ENCODE measurements at places on chromosomes 5 and 9.

DNA sequence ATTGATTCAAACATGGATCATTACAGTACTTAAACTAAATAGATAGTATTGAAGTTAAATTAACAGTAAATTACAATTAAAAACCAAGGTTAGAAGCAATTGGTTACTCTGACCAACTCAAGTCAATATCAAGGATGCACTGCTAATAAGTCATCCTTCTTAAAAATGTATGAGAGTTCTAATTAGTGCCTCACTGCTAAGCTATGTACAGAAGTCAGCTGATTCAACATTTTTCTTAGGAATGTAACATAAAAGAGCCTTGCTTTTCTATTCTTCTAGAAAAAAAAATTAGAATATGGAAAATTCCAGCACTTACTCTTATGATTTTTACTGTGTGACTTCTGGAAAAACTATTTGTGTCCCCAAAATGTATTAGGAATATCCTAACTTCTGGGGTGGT lies 75.7 kb upstream of the FBN2 start:
- DNase-seq: no peak

DNA sequence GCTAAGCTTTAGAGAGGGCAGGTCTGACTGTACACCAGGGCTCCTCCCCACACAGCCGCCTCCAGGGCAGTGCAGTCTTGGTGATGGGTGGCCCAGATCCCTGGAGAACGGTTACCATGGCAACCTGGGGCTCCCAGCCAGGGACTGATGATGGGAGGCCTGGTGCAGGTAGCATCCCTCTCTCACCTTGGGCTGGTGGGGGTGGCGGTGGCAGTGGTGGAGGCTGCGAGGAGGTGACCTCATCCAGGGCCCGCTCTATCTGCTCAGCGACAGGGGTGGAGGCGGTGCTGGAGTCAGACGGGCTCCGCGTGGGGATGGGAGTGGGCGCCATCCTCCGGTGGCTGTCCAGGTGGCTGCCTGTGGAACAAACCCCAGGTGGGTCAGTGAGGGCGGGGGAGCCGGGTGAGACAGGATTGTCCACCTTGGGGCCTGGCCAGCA lies 12.3 kb downstream of the PRR7 start:
- DNase-seq: no peak

GRCh38 chr9:214648-215493 lies at the start of gene DOCK8:
TSS of gene DOCK8 (plus strand) at chr9:214865. CDS start at chr9:214977, 112 bp downstream.
- DNase-seq: no peak

GRCh38 chr5:55829956-55830355 lies 21.2 kb upstream of the IL31RA start:
- no peak for DNase-seq

GRCh38 chr5:172499287-172499686 lies 45.0 kb upstream of the SH3PXD2B start:
- no peak for DNase-seq

- DNase-seq: no peak
Measured at GRCh38 chr5:115542086-115542485, 2.5 kb downstream of the FEM1C start.

Data from RCC 7860 (cell line).